Right cardiac atrium (tissue), 5 donors: ENCODE measurements at places on chromosomes 3 and 15.

DNA sequence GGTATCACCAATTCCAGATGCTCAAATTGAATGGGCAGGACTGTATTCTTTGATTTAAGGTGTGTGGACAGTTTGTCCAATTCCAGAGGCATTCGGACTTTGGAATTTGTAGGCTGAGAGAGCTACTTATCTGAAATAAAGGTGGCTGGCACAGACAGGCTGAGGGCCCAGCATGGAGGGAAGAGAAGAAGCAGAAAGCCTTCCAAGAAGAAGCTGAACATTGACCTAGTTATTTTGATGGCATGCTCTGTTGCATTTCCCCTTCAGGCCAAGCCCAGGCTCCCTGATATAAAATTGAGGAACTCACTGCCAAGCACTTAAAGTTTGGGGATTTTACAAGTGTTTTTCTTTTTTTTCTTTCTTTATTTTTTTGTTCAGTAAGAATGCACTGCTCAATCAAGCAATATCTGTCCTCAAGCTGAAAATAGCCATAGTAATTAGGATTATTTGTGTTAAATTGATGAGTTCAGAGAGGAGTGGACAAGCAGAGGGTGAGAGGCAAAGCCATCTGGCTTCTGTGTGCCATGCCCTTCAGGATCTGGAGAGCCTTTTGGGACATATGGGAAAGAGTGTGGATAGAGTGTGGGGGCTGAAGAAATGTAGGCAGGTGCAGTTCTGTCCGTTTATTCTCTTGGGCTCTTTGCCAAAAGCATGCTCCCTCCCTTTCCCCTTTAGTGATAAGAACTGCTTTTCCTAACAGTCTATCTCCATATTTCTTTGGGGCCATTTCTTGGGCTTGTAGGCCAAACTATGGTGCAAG, 148.9 kb downstream of the OXSM start:
- DNase-seq, result no peak

GRCh38 chr3:1766384-1766783, 332.3 kb upstream of the CNTN4 start:
- DNase-seq, result no peak

GRCh38 chr3:45258317-45258716, 32.2 kb upstream of the TMEM158 start:
- DNase-seq, result no peak

DNA sequence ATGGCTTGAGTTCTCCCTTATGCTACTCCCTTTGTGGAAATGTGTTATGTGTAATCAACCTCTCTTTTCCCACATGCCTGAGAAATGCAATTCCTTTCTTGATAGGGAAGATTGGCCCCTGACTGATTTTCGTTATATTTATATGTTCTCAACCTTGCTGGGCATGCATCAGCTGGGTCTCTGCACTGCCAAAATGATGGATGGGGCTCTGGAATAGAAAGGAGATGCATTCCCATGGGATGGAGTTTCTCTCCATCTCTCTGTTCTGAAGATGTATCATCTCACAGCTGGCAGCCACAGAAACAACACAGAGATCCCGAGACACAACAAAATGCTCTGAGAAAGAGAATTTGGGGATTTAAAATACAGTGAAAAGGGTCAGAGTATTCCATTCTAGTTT, 327.7 kb upstream of the LMCD1 start:
- DNase-seq, result no peak

- no peak for DNase-seq
Observed at GRCh38 chr3:36991923-36992805, 767 bp downstream of the EPM2AIP1 start.

DNA sequence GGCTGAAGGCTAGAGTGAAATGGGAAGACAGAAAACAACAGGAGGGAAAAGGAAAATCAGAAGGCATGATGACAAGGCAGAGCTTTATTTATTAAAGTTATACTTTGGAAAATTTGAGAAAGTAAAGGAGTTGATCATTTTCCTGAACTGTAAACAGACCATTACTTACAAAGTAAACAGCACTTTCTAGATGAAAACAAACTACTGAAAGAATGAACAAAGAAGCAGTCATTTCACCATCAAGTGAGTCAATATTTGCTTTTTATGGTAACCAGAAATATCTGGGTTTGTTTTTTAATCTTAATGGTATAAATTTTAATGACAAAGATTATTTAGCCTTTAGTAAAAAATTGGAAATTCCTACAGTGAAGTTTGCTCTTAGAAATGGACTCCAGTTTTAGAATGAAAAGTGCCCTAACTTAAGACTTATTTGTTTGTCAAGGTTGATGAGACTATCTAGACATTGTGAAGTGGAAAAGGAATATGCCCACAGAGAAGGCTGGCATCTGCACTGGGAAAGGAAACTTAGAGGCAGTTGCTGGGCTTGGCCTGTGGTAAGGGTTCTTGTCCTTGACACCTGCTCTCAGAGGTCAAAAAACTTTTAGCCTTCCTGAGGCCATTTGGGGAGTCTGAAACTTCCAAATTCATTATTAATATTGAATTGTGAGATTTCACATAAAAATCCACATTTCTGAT, 47.2 kb downstream of the SPTSSB start:
- DNase-seq, result no peak
